ENCODE measurements at places on chromosomes 11 and 22. TPM values are rescaled to one million over a fixed set of nuclear protein-coding genes. Genes with fewer than 3 reads are reported as not detected.

Gene FOLR1
- not detected for total RNA-seq

Gene CLDN5
- total RNA-seq: not detected

Gene ANO1
- total RNA-seq: not detected

Gene GLYATL2
- total RNA-seq: not detected

Gene CBLIF
- not detected for total RNA-seq

Gene P2RY6
- not detected for total RNA-seq

GRCh38 chr11:8717876-8718753 lies 35.5 kb downstream of the RPL27A start:
- peaks cover 7% of the 10 kb centered on the region for H3K4me1 ChIP-seq
- H3K4me3 ChIP-seq: no peak overlapping the region
- no peaks in the 10 kb centered on the region for H3K36me3 ChIP-seq
- no peak overlapping the region for H3K27ac ChIP-seq
- H3K27me3 ChIP-seq: peaks cover 3% of the 10 kb centered on the region
- DNase-seq: no peak

DNA sequence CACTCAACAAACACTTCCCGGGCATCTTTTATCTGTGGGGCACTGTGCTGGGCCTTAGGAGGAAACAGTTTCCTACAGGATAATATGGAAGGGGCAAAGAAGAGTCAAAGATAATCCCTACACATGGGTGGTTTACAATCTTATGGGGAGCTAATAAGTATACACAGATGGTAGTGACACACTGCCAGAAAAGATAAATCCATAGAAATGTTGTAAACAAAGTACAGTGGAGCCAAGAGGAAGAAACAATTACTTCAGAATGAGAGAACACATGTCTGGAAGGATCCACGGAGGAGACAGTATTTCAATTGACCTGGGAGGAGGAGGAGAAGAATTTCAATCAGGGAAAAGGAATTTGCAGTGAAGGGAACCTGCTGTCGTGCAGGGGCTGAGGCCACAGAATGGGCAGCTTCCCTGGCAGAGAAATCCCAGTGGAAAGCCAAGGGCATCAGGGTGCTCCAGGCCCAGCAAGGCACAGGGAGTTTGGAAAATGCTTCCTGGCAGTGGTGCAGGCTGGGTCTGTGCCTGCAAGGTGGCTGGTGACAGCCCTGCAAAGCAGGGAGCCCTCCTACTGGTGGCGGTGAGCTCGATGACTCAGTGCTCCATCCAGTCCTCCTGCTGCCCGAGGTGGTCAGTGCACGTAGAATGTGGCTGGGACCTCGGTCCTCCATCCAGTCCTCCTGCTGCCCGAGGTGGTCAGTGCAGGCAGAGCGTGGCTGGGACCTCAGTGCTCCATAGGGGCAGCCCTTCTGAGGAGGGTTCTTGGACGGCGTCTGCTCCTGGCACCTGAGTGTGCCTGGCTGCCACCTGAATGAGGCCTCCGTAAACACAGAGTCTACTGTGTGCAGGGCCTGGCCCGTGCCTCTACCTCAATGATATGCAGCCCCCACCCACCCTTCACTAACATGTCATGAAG lies 444.3 kb upstream of the B3GAT1 start:
- H3K27me3 ChIP-seq: peaks cover 8% of the 10 kb centered on the region
- DNase-seq: no peak
- no peak overlapping the region for H3K27ac ChIP-seq
- no peak overlapping the region for H3K4me3 ChIP-seq
- H3K36me3 ChIP-seq: no peaks in the 10 kb centered on the region

DNA sequence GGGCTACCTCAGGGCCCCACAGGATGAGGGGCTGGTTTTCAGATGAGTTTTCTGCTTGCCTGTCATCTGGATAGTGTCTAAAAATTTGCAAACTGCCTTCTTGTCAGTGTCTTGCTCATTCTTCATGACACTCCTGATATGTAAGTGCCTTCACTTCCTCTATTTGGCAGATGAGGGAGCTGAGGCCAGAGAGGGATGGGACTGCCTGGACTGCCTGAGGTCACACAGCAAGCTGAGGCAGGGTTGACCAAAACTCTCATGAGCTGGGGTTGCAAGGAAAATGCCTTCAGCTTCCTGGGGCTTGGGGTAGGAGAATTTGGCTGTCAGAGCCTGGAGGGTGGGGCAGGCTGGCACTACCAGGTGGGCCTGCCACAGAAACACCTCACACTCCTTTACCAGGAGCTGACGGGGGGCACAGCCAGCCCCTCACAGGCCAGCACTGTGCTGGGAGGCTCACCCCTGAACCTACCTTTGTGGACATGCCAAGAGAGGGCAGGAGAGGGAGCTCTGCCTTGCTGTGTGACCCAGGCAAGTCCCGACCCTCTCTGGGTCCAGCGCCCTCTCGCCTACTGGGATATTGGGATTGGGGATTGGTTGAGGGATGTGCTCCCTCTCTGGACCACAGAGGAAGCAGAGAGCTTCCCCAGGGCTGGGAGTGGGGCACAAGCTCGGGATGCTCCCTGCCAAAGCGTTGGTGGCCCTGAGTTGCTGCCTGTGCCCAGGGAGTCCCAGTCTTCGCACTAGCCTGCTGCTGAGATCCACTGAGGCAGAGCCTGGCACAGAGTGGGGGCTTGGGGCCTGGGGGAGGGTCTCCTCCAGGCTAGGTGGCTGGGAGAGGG lies 1.9 kb upstream of the P2RY6 start:
- H3K27ac ChIP-seq: no peak overlapping the region
- peaks cover 9% of the 10 kb centered on the region for H3K4me1 ChIP-seq
- no peak overlapping the region for H3K4me3 ChIP-seq
- DNase-seq: no peak
- H3K36me3 ChIP-seq: no peaks in the 10 kb centered on the region

GRCh38 chr11:44179173-44179572 lies 83.7 kb downstream of the EXT2 start:
- H3K27me3 ChIP-seq: no peaks in the 10 kb centered on the region
- no peak overlapping the region for H3K27ac ChIP-seq
- H3K4me1 ChIP-seq: no peaks in the 10 kb centered on the region
- no peaks in the 10 kb centered on the region for H3K36me3 ChIP-seq
- no peak overlapping the region for H3K4me3 ChIP-seq

GRCh38 chr11:6303661-6304060 lies 16.6 kb downstream of the CAVIN3 start:
- no peaks in the 10 kb centered on the region for H3K36me3 ChIP-seq
- H3K4me3 ChIP-seq: no peak overlapping the region
- peaks cover 45% of the 10 kb centered on the region for H3K27me3 ChIP-seq

DNA sequence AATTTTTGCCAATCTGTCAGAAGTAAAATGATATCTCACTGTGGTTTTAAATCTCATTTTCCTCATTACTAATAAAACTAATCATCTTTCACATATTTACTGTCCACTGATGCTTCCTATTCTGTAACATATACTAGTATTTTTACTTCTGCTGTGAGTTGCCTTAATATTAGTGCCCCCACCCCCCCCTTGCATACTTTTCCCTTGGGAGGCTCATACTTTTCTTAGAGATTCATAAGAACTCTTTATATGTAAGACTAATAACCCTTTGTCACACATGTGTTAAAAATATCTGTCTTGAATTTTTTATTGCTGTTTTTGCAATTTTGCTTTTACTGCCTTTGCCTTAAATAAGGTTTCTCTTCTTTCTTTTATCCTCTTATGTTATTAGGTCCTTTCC lies 87.2 kb downstream of the PHF21A start:
- peaks cover 2% of the 10 kb centered on the region for H3K4me1 ChIP-seq
- H3K27me3 ChIP-seq: no peaks in the 10 kb centered on the region
- H3K36me3 ChIP-seq: no peaks in the 10 kb centered on the region
- no peak overlapping the region for H3K4me3 ChIP-seq

DNA sequence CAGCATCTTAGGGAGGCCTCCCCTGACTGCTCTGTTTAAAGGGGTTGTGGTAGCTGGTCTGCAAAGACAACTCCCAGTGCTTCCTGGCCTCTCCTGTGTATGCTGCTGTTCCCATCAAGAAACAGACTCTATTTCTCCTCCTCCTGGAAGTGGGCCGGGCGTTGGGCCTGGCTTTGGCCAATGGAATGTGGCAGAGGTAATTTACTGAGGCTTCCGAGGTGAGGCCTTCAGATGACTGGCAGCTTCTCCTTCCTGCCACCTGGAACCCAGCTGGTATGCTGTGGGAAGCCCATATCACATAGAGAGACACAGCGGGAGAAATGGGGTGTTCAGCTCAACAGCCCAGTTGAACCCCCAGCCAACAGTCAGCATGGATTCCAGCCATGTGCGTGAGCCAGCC lies 25.1 kb upstream of the EIF3D start:
- peaks cover 23% of the 10 kb centered on the region for H3K27me3 ChIP-seq
- no peak for DNase-seq
- peaks cover 2% of the 10 kb centered on the region for H3K4me1 ChIP-seq
- no peak overlapping the region for H3K4me3 ChIP-seq
- H3K36me3 ChIP-seq: no peaks in the 10 kb centered on the region

DNA sequence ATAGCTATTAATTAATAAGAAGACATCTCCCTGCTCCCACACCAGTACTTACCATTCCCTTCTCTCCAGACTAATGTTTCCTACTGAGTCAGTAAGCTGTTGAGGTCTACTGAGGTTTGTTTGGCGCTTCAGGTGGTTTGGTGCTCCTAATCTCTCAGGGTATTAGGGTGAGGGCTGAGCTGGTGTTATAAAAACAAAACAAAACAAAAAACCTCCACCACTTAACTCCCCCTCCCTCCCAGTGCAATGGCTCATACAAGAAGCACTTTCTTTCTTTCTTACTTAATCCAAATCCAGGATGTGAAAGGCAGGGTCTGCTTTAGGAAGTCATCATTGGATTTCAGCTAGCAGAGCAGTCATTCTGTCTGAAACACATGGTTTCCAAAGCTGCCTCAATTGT lies 15.3 kb downstream of the CSTPP1 start:
- H3K36me3 ChIP-seq: no peaks in the 10 kb centered on the region
- no peaks in the 10 kb centered on the region for H3K27me3 ChIP-seq
- H3K4me1 ChIP-seq: peaks cover 12% of the 10 kb centered on the region

DNA sequence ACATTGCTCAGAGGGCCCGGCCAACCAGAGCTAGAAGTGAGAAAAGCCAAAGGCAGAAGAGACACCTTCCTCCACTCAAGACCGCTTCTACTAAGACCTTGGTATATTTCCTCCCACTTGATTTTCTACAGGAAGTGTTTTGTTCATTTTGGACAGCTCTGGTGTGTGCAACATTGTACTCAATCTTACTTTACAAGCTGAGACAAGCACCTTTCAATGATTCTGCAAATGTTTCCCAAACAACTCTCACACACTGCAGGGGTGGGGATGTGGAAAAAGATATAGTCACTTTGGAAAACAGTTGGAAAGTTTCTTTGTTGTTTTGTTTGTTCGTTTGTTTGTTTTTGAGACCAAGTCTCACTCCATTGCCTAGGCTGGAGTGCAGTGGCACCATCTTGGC lies 15.7 kb downstream of the MYO18B start:
- H3K4me3 ChIP-seq: no peak overlapping the region
- peaks cover 20% of the 10 kb centered on the region for H3K36me3 ChIP-seq
- H3K27ac ChIP-seq: peak overlapping the region; percentile 70
- peaks cover 40% of the 10 kb centered on the region for H3K4me1 ChIP-seq
- H3K27me3 ChIP-seq: no peaks in the 10 kb centered on the region

DNA sequence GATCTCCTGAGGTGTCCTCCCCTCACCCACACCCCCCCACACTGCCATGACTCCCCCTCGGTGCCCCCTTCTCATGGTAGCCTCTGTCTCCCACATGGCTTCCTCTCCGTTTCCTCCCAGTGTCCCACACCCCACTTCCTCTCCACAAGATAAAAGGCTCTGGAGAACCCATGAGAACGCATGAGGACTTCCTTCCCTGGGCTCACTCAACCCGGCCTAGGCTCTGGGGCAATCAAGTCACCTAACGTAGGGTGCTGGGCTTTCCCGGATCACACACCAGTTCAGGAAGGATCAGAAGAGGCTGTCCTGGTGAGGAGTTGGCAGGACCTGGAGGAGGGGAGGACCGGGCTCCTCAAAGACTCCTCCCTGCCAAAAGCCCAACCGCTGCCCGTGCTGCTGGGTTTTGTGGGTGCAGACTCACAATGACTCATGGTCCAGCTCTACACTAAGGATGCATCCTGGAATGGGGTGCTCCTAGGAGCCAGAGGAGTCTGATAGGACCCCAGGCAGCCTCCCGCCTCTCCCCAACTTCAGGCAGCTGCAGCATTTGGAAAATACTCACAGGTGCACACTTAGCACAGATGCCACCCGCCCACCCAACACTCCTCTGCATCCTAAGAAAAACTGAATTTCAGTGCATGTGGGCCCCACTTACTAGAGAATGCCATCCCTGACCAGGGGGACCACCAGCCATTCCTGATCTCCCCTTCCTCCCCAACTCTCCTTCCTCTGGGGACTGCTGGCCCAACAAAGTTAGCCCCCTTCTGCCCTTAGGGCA lies 21.0 kb downstream of the SLC22A12 start:
- peak overlapping the region; percentile 14 for H3K27ac ChIP-seq
- DNase-seq: no peak
- peaks cover 12% of the 10 kb centered on the region for H3K4me1 ChIP-seq
- H3K4me3 ChIP-seq: no peak overlapping the region
- no peaks in the 10 kb centered on the region for H3K27me3 ChIP-seq

DNA sequence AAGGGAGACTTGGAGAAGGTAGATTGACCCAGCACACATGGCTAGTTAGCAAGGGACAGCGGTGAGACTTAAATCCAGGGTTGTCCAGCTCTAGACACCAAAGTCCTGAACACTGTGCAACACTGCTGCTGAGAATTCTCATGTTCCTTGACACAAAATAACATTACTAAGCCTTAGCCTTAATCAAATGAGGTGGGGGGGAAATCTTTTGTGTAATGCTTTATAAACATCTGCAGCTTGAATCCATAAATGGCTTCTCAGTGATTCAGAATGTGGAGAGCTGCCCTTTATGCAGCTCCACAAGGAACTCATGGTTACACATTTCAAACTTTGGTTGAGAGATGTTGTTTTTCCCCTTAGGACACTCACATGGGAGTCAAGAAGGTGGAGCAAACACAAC lies 80.0 kb downstream of the CD44 start:
- peaks cover 66% of the 10 kb centered on the region for H3K36me3 ChIP-seq
- DNase-seq: no peak
- peaks cover 22% of the 10 kb centered on the region for H3K4me1 ChIP-seq
